T-cell (primary cell): ENCODE measurements at places on chromosomes 6 and 20. TPM values are rescaled to one million over a fixed set of nuclear protein-coding genes. Genes with fewer than 3 reads are reported as not detected.

The COX4I2 gene
- not detected for total RNA-seq

The C6orf132 gene
- total RNA-seq: not detected

DNA sequence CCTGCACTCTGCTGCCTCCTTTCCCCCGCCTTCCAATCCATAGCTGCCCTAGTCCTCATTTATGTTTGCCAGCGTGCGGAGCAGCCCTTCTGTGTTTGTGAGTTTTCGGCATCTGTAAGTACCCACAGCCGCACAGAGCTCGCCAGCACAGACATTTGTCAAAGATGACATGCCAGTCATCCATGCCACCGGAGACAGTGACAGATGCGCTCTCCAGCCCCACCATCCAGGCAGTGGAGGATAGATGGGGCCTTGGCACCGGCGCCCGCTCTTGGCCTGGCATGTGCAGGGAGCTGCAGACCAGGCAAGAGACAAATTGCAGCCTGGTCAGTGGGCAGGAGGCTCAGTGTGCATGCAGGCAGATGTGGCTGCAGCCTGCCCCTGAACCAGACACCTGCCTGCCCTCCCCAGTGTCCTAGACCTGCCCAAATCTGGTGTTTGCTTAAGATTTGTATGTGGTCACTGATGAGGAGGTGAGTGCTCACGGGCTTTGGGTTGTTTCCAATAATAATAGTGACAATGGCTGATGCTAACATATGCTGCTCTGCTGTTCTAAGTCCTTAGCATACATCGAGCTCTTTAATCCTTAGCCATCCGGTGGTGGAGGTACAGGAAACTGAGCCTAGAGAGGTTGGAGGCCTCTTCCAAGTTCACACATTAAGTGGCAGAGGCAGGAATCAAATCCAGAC lies 78.1 kb downstream of the UNC5CL start:
- no peak for DNase-seq

GRCh38 chr6:129276986-129277385 lies 394.0 kb downstream of the LAMA2 start:
- no peak for DNase-seq

DNA sequence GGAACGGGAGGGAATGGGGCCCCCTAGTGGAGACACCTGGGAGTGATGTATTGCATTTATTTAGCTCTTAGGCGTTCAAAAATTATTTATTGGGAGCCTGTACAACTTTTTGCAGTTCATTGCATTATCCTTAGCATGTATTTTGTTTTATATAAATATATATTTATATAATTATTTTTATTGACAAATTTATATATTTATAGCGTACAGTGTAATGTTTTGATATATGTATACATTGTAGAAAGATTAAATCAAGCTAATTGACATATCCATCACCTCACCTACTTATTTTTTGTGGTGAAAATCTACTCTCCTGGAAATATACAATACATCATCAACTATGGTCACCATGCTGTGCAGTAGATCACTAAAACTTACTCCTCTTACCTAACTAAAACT lies 975 bp downstream of the SIRT5 start:
- DNase-seq: peak; percentile 62

GRCh38 chr6:27892649-27893058 lies 19.5 kb downstream of the OR2B2 start:
- no peak for DNase-seq

- DNase-seq: no peak
These were observed 2.1 kb upstream of the TBXT start for GRCh38 chr6:166169549-166170421.
